ENCODE measurements at places on chromosomes 2 and 18.
A peak's percentile ranks its signal among the peaks of the same experiment; 100 is the strongest.

DNA sequence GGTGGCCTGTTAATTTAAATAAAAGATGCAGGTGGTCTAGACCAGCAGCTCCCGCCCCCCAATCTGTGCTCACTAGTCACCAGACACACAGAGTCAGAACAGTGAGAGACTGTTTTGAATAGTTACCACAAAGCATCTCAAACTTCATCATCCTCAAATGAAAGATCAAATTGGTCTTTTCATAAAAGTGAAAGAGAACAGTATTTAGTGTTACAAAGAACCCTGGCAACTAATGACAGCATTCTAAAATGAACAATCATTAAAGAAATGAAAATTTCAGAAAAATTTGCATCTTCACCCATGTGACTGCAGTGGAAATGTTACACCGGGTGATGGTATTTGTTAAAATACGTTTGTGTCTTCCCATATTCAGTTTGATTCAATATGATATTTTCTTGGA lies 65.5 kb upstream of the PMAIP1 start:
- no peak for DNase-seq

DNA sequence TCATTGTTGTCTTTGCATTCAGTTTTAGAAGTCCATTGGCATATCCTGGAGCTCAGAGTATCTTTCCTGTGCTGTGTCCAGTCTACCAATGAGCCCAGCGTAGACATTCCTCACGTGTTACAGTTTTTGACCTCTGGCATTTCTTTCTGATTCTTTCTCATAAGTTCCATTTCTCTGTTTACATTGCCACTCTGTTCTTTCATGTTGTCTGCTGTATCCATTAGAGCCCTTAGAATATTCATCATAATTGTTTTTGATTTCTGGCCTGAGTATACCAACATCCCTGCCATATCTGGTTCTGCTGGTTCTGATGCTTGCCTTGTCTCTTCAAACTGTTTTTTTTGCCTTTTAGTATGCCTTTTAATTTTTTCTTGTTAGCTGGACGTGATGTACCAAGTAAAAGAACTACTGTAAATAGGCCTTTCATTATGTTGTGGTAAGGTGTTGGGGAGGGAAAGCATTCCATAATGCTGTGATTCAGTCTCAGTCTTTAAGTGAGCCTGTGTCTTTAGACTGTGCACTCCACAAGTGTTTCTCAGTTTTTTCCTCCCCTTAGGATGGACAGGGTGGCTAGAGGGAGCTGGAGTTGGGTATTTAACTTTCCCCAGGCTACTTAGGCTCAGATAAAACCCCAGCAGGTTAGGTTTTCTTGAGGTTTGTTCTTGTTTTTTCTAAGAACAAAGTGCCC lies 35.6 kb downstream of the CEP192 start:
- peak; percentile 18 for DNase-seq

- no peak for DNase-seq
These were observed 448.1 kb upstream of the VRK2 start for GRCh38 chr2:57598551-57598950.

DNA sequence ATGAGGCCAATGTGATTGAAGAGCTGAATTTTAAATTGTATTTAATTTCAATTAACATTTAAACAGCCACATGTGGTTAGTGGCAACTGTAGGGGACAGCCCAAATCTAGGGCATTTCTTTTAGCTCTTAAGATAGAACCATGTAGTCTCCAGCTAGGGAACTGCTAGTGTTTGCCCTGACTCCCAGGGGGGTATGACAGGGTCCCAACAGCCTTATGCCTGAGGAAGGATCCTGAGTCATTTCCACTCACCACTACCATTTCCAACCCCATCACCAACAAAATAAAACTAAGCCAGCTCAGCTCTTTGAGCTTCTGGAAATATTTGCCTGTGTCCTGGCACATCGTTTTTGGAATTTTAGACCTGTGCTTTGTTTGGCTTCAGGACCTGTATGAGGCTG lies 13.7 kb upstream of the GMCL1 start:
- no peak for DNase-seq

- DNase-seq: no peak
These were observed 25.5 kb upstream of the SPTBN1 start for GRCh38 chr2:54430649-54431048.

DNA sequence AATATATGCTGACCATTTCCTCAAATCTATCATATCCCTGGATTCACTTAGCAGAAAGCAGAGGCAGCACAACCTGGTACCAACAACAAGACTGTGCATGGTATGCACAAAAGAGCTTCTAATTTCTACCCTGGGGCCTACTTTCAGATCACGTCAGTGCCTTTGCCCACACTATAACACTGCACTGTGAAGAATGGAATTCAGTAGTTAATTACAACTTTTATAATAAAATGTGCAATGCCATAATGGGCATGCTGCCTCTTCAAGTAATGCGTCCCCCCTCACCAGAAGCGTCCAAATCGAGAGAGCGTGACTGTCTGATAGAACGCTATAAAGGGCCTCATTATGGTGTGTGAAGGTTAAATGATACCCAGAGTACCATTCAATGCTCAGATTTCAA lies 328.1 kb upstream of the PKDCC start:
- DNase-seq: no peak

DNA sequence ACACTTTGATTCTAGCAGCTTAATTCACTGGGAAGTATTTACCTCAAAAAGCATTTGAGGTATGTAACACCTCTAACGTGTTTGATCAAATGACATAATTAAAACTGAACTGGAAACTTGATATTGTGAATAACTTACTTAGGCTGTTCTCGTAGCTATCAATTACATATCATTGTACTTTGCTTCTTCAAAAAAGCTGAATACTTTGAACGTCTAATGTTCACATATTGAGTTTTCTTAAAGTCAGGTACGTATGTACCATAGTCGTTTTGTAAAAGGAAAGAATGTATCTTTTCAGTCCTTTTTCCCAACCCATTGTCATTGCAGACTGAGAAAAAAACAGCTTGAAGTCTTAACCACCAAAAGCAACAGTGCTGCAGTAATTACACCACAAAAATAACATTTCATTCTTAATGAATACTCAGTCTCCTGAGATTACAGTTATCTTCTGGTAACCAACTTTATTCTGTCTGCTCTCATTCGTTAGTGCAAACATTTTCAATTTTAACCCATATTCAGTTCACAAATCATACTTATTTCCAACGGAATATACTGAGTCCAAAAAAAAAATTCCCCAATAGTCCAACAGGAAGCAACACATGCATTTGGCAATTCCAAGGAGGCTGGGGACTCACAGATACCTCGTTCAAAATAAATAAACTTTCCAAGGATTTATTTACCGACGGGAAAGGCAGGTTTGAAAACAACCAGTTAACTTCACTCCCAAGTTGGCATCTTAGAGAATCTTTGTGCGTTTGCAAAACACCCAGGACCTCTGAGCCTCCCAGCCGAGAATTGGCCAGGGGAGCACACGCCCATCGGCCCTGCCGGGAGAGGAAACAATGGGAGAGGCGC lies 1.1 kb downstream of the CHN1 start:
- DNase-seq: no peak

- DNase-seq: no peak
These were observed 35.2 kb downstream of the SETBP1 start for GRCh38 chr18:44715842-44716241.

GRCh38 chr18:24629921-24630320 lies 169.5 kb downstream of the HRH4 start:
- no peak for DNase-seq

DNA sequence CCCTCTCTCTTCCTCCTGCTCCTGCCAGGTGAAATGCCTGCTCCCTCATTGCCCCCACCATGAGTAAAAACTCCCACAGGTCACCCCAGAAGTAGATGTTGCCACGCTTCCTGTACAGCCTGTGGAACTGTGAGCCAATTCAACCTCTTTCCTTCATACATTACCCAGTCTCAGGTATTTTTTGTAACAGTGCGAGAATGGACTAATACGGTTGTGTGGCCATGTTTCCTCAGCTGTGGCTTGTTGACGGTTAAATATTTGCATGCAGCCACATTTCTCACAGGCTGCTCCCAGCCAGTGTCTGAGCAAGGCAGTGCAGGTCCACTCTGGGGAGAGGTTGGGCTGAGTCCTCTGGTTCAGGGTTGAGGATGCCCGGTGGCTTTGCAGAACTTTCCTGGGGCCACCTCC lies 27.8 kb upstream of the COPS8 start:
- no peak for DNase-seq

DNA sequence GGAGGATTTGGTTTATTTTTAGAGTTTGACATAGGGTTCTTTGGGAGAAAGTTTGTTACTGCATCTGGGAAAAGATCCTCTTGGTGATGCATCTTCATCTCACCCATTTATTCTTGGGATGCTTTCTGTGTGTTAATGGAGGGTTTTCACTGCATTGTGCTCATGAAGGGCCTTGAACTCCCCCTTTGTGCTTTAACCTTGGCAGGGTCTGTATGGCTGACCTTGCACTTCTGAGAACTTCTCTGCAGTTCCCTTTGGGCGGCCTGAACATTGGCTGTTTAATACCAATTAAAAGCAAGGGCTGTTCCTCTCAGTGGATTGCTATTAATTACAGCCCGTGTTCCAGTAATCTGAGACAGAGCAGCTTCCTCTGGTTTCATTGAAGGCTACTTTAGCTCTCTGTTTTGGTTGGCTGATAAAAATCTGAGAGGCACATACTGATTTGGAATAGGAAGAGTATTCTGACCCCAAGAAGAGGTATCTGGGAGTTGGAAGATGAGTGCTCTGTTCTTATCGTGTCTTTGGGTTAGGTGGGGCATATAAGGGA lies 37.5 kb downstream of the FMNL2 start:
- DNase-seq: no peak

GRCh38 chr18:64132871-64133270 lies 16.0 kb downstream of the LINC00305 start:
- no peak for DNase-seq

GRCh38 chr2:96533292-96534073 lies 3.1 kb upstream of the ARID5A start:
- DNase-seq: peak; percentile 19

DNA sequence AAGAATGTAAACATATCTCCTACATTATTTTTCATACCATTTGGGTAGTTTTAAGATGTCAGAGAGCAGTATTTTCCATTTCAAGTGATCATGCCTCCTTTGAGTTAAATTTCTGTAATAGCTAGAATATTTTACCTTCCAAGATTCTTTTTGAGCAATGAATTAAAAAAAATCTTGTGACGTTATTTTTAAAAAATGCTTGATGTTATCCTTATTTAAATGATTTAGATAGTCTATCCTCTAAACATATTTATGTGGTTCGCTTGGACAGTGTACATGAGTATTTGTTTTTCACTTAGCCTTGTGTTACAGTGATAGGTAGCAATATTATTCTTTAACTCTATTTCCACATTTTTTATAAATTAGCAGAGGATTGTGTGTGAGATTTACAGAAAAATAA lies 639.2 kb upstream of the CDH2 start:
- DNase-seq: no peak

GRCh38 chr18:21914739-21915319 lies 174.2 kb downstream of the MIB1 start:
- DNase-seq: peak; percentile 56

DNA sequence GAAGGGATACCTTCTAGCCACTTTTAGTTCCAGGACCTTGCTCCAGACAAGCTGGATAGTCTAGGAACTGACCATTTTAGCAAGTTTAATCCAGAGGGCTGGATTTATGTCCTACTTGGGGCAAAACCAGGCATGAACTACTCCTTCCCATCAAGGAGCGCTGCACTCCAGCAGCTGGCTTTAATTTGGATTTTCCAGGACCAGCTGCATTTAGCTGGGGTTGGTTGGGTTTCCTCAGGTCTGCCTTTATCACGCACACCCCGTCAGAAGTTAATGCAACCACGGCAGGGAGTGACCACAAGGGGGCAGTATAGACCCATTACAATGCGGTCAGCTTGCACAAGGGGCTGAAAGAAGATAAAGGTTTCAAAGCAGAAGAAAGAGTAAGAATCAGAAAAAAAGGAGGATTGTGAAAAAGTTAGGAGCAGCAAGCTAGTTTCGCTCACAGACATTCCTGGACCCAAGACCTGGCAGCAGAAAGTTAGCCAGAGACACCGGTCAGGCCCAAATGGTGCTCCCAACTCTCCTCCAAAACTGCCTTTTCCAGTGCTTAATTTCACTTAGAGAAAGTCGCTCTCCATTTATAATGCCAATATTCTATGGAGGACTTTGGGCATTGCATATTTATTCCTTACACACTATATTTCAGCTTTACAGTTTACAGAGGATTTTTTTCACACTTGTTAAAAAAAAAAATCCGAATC lies 40.1 kb downstream of the SLC4A1AP start:
- peak; percentile 77 for DNase-seq

DNA sequence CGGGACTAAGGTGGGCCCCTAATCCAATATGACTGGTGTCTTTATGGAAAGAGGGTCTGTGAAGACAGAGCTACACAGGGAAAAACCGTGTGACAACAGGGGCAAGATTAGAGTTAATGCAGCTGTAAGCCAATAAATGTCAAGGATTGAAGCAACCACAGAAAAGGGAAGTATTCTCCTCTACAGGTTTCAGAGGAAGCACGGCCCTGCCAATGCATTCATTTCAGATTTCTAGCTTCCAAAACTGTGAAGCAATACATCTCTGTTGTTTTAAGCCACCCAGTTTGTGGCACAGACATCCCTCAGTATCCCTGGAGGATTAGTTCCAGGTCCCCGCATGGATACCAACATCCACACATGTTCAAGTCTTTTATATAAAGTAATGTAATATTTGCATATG lies 48.8 kb downstream of the SPP2 start:
- no peak for DNase-seq

GRCh38 chr2:12717191-12718014 lies 667 bp downstream of the TRIB2 start:
- DNase-seq: peak; percentile 71

GRCh38 chr2:19525313-19525712 lies 166.9 kb upstream of the OSR1 start:
- DNase-seq: no peak

GRCh38 chr2:186827862-186828492 lies 21.0 kb downstream of the ZSWIM2 start:
- no peak for DNase-seq

DNA sequence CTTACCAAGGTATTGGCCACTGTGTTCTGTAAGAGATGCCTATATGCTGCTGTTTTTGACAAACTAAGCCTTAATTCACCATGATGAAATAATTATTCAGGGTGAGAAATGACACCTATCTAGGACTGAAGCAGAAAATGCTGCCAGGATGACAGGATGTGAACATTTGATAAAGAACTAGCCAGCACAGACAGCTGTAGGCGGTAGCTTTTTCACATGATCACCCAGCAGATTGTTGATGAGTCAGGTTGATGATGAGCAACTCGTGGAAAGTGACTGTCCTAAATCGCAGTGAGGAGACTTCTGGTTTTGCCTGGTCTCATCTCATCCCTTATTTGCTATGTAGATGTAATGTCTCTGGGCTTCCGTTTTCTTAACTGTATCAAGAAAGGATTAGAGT lies 144.1 kb downstream of the PRPF40A start:
- DNase-seq: peak; percentile 94

- DNase-seq: no peak
These were observed 97.0 kb upstream of the PAPOLG start for GRCh38 chr2:60659026-60659425.

DNA sequence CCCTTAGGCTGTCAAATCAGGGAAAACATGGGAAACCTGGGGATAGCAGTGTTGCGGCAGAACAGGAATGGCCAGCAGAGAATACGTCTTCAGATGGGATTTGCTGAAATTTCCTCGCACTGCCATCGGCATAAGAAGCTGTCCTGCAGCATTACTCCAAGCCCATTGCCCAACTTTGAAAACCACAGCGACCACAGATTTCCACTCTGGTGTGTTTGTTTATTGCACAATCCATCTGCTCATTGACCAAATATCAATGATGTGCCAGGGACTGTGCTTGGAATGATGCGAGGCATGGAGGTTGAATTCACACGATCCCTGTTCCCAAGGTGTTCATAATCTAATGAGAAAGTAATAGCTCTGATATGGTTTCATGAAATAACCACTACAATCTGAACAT lies 383.3 kb upstream of the MYT1L start:
- DNase-seq: no peak

All from HCEC 1CT (cell line).